ENCODE measurements at places on chromosomes 13 and 19.

GRCh38 chr19:55096061-55096701, 20.5 kb downstream of the EPS8L1 start:
- no peak for DNase-seq

GRCh38 chr13:102401265-102401664, 583 bp downstream of the FGF14 start:
- DNase-seq: no peak

DNA sequence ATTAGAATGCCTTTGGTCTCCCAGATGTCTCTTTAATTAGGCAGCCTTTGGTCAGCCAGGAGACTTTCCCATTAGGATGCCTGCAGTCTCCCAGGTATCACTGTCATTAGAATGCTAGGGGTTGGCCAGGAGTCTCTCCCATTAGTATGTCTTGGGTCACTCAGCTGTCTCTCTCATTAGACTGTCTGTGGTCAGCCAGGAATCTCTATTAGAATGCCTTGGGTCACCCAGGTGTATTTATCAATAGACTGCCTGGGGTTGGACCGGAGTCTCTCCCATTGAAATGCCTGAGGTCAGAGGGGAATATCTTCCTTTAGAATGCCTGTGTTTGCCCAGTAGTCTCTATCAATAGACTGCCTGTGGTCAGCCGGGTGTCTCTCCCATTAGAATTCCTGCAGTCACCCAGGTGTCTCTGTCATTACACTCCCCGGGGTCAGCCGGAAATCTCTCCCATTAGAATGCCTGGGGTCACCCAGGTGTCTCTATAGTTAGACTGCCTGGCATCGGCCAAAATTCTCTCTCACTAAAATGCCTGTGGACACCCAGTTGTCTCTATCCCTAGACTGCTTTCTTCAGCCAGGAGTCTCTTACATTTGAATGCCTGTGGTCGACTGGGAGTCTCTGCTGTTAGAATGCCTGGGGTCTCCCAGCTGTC, 1460.3 kb downstream of the UQCRFS1 start:
- no peak for DNase-seq

- no peak for DNase-seq
These were observed 23.4 kb downstream of the MED26 start for GRCh38 chr19:16604615-16605014.

DNA sequence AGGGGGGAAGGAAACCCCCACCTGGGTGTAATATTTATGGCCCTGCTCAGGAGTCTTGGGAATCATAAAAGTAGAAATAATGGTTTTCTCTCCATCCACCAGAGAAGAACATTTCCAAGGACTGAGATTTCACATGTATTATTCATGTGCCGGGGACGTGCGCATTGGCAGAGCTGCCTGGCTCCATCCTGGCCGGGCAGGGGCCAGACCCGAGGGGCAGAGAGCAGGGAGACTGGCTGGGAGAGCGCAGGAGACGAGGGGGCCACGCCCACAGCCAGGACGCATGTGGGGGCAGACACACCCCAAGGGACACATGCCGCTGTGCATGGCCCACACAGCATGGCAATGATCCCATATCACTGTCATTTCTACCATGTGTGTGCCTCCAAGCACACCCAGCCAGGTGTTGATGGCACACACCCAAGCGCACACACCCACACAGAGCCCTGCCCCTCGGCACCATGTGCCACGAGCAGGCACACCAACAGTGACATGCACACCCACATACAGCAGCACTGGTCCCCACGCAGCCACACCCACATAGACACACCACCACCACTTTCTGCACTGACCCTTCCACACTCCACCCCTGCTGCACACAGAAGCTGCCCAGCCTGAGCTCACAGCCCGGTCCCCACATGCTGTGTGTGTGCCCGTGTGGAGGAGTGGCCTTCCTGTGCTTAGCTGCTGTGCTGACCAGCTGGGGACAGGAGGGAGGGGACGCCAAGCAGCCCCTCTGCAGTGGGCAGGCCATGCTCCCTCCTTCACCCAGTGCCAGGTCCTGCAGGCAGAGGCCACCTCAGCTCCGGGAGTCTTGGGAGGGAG, 39.3 kb downstream of the CEBPG start:
- DNase-seq: no peak

DNA sequence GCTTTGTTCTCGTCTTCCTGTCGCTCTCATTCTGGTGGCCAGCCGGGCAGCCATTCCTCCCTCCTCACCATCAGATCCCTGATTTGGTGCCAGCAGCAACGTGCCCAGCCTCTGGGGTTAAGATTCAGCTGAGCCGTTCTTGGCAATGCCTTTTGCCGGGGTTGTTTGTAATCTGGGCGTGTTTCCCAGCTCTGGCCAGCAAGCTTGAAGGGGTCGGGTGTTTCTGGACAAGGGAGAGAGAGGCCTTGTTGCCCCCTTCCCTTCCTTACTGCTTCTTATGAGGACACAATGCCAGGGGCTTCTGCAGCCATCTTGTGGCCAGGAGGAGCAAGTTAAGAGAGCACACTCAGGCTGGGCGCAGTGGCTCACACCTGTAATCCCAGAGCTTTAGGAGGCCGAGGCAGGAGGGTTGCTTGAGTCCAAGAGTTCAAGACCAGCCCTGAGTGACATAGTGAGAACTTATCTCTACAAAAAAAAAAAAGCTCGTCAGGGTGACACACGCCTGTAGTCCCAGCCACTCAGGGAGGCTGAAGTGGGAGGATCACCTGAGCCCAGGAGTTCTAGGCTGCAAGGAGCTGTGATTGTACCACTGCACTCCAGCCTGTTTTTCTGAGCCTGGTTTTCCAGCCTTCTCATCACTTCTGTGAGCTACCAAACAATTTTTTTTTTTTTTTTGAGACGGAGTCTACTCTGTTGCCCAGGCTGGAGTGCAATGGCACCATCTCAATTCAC, 10.7 kb upstream of the CRTC1 start:
- DNase-seq: peak; percentile 25

DNA sequence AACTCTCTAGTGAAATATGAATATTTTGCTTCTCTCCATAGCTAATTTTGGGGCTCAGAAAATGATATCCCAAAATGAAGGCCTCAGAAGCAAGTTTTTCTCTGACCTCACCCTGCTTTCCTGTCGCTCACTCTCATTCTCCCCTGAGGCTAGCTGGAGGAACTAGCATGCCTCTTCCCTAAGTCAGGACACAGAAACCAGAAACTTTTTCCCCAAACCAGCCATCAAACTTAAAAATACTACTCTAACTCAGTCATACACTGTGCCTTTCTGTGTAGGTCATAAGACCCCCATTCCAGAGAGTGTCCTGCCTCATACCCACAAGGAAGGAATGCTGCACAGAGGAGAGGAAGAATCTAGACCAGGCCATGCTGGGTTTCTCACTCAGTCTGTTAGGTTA, 329.6 kb downstream of the PCDH20 start:
- DNase-seq: no peak

DNA sequence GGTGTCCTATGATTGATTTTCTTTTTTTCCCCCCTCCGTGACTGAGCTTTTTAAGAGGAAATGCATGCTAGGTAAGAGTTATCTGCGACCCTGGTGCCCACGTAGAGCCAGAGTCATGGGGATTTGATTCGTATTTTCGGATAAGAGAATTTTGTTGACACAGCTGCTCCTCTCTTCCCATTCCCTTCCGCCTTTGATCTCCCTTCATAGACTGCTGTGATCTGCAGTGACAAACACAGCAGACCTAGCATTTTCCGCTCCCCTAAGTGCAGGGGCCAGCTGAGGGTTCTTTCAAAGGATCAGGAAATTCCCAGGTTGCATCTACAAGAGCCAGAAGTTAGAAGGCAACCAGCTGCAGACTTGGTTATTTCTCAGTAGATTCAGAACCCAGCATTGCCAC, 70.5 kb downstream of the ZNF568 start:
- DNase-seq: peak; percentile 4

DNA sequence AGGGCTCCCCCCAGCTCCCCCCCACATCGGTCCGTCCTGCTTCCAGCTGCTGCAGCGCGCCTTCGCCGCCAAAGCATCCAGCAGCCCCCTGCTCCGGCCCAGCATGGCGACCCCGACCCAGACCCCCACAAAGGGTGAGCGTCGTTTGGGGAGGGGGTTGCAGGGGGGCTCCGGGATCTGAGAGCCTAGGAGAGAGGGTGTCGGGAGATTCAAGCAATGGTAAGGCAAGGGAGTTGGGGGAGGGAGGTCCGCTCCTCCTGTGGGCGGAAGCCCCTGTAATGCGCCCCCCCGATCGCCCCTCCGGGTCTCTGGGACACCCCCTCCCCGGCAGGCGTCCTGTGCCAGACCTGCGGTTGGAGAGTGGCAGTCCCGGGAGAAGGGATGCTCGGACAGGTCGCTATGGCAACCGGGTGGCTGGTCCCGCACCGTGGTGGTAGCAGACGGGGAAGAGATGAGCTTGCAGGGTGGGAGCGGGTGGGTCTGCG, at the start of gene FXYD7:
Gene FXYD7, plus strand, starts transcription at position 25 of the 485 bp plus-strand sequence. Its CDS starts 79 bp downstream, at position 104.
- no peak for DNase-seq

DNA sequence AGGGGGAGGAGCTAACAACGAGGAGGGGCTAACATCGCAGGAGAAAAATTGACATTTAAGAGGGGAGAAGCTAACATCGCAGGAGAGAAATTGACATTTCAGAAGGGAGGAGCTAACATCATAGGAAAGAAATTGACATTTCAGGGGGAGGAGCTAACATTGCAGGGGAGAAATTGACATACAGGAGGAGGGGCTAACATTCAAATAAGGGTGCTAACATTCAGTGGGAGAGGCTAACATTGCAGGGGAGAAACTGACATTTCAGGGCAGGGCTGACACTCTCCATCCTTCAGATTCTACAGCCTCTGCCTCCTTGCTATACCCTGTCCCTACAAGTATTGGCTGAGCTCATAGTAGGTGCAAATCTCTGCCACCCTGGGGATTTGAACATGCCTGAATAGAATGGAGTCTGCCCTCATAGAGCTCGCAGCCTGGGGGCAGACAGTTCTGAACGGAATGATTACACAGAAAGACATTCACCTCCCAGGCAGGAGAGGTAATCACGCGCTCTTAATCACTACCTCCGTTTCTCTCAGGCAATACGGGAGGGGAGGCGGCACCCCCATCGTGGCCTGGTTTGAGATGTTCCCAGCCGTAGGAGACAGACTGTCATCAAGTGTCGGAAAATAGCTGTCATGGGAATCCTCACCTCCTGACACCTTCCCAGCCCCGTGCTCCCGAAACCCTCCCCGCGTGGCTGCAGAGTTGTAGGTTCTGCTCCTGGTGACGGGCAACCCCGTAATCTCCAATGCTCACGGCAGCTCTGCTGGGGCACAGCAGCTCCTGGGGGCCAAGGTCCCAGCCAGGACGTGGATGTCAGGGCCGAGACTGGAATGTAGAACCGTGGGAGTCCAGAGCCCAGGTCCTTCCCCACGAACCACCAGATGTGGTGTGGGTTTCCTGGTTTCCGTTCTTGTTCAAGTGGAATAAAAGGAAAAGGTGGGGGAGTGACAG, 9.5 kb downstream of the GPR32 start:
- no peak for DNase-seq

DNA sequence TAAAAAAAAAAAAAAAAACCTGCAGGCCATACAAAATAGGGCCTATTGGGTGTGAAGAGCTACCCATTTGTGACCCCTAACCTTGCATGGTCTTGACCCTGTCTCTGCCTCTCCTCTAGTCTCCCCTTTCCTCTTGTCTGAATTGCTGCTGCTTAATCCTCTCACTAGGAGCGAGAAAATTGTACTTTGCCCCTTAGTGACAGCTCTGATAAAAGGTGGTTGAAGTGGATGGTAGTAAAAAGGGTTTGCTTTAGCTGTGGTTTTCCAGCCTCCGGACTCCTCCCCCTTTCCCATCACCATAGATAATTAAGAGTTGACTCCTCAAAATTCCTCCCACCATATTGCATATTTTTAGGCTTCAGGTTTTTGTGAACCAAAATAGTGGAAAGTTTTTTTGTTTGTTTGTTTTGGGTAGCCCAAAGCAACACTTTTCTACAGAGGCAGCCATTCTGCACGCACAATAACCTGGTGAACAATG, 23.5 kb downstream of the ACTN4 start:
- no peak for DNase-seq

DNA sequence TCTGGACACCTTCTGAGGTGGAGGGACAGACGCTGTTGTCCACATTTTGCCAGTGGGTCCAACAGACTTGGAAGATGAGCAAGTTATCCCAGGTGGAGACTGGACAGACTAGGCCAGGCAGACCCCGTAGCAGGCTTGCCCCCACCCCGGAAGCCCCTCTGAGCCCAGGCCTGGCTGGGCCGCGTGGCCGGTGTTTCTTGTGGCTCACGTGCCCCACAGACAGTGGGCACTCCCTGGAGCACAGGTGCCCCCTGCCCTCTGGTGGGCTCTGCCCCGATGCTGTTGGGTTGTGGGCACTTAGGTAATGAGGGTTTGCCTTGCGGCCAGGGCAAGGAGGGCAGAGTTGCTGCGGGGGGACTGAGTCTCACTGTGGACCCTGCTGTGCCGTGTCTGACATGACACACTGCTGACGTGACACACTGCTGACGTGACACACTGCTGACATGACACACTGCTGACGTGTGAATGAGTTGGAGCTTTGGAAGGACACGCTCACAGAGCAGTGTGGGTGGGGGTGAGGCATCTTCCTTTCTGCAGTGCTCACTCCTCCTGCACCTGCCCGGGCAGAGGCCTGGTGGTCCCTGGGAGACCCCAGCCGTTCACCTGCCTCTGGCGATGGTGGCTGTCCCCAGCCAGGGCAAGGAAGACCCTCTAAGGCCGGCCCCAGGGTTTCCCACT, 25.1 kb downstream of the DOT1L start:
- no peak for DNase-seq

GRCh38 chr19:10923260-10924112, 5.0 kb downstream of the YIPF2 start:
- no peak for DNase-seq

GRCh38 chr13:42393573-42394360, 121.8 kb downstream of the AKAP11 start:
- DNase-seq: no peak

- DNase-seq: no peak
These were observed 25.6 kb downstream of the F2RL3 start for GRCh38 chr19:16914421-16914820.

DNA sequence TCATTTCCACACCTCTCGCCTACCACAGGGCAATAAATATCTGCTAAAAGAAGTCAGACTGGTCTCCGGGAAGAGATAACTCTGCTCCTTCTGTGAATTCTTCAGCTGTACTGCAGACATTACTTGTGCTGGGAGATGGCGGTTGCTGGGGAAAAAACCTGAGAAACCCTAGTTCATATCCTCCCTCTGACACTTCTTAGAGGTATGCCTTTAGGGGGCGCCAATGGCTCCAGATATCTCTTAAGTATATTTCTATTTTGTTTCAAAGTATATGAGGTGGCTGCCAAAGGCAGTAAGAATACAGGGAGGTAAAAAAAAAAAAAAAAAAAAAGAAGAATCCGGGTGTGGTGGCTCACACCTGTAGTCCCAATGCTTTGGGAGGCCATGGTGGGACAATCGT, 175.2 kb downstream of the PAN3 start:
- no peak for DNase-seq

Data from pons (tissue), 1 donor.